BJ (cell line): ENCODE measurements at places on chromosomes 6 and 20. TPM values are rescaled to one million over a fixed set of nuclear protein-coding genes. Genes with fewer than 3 reads are reported as not detected.

TMEM217 gene
- 2.3 and 3.1 TPM in 2 replicates for polyA plus RNA-seq

IDH3B gene
- 113 and 143 TPM in 2 replicates for polyA plus RNA-seq

HCK gene
- 0.05 TPM in 1 of 2 replicates, not detected in the other for polyA plus RNA-seq

ECT2L gene
- not detected in 2 replicates for polyA plus RNA-seq

WFDC12 gene
- polyA plus RNA-seq: not detected in 2 replicates

BFSP1 gene
- polyA plus RNA-seq: 2.3 and 2.4 TPM in 2 replicates

USP49 gene
- polyA plus RNA-seq: 1.6 and 1.9 TPM in 2 replicates

GPR6 gene
- polyA plus RNA-seq: not detected in 2 replicates

SLC22A3 gene
- not detected in 2 replicates for polyA plus RNA-seq

CAPN11 gene
- 0.04 TPM in 1 of 2 replicates, not detected in the other for polyA plus RNA-seq

RHAG gene
- not detected in 2 replicates for polyA plus RNA-seq

TRIM10 gene
- not detected in 2 replicates for polyA plus RNA-seq

DSP gene
- 11.0 and 12.7 TPM in 2 replicates for polyA plus RNA-seq

RSPO3 gene
- polyA plus RNA-seq: not detected in 2 replicates

ARFGEF3 gene
- polyA plus RNA-seq: 0.27 and 0.36 TPM in 2 replicates

ADAM33 gene
- polyA plus RNA-seq: 53.8 and 82.6 TPM in 2 replicates

QRSL1 gene
- 7.5 and 10.4 TPM in 2 replicates for polyA plus RNA-seq

MROH8 gene
- 2.4 and 2.7 TPM in 2 replicates for polyA plus RNA-seq

FAM83B gene
- not detected in 2 replicates for polyA plus RNA-seq

TMEM14A gene
- 20.4 and 30.0 TPM in 2 replicates for polyA plus RNA-seq

FLRT3 gene
- polyA plus RNA-seq: 0.64 and 1.4 TPM in 2 replicates

REV3L gene
- 19.1 and 33.1 TPM in 2 replicates for polyA plus RNA-seq

ABHD12 gene
- polyA plus RNA-seq: 20.2 and 25.0 TPM in 2 replicates

RIPPLY2 gene
- not detected in 2 replicates for polyA plus RNA-seq

ARHGAP40 gene
- polyA plus RNA-seq: 0.06 TPM in 1 of 2 replicates, not detected in the other

RFX6 gene
- not detected in 2 replicates for polyA plus RNA-seq

GTSF1L gene
- not detected in 2 replicates for polyA plus RNA-seq

C20orf96 gene
- 4.8 and 5.5 TPM in 2 replicates for polyA plus RNA-seq

ATRN gene
- polyA plus RNA-seq: 54.1 and 55.7 TPM in 2 replicates

ZNF334 gene
- 0.93 and 1.8 TPM in 2 replicates for polyA plus RNA-seq

C6orf15 gene
- polyA plus RNA-seq: not detected in 2 replicates

CALHM5 gene
- polyA plus RNA-seq: 4.4 and 6.6 TPM in 2 replicates

PRL gene
- not detected in 2 replicates for polyA plus RNA-seq

TULP1 gene
- not detected in 2 replicates for polyA plus RNA-seq

PCK1 gene
- polyA plus RNA-seq: not detected in 2 replicates

GPANK1 gene
- polyA plus RNA-seq: 12.6 and 15.0 TPM in 2 replicates

AK9 gene
- 1.3 and 3.1 TPM in 2 replicates for polyA plus RNA-seq

SYCP2 gene
- polyA plus RNA-seq: 0.47 and 1.2 TPM in 2 replicates

MEP1A gene
- not detected in 2 replicates for polyA plus RNA-seq

IYD gene
- not detected in 2 replicates for polyA plus RNA-seq

CDH26 gene
- 0.17 and 0.18 TPM in 2 replicates for polyA plus RNA-seq

BPIFA2 gene
- polyA plus RNA-seq: not detected in 2 replicates

NOTCH4 gene
- 0.40 and 0.42 TPM in 2 replicates for polyA plus RNA-seq

FOXQ1 gene
- 0.23 and 0.31 TPM in 2 replicates for polyA plus RNA-seq
